ENCODE measurements at places on chromosomes 7 and 10.
A peak's percentile ranks its signal among the peaks of the same experiment; 100 is the strongest.

- DNase-seq: peak; percentile 10
These were observed 185.5 kb downstream of the CAMK1D start for GRCh38 chr10:12534824-12535223.

GRCh38 chr10:80356563-80356988, at the start of the genes DYDC1 and DYDC2:
DYDC1 (minus strand) TSS chr10:80356755; CDS start chr10:80352601, 4,154 bp downstream.
DYDC2 (plus strand) TSS chr10:80356781; CDS start chr10:80362444, 5,663 bp downstream.
- DNase-seq: peak; percentile 19

DNA sequence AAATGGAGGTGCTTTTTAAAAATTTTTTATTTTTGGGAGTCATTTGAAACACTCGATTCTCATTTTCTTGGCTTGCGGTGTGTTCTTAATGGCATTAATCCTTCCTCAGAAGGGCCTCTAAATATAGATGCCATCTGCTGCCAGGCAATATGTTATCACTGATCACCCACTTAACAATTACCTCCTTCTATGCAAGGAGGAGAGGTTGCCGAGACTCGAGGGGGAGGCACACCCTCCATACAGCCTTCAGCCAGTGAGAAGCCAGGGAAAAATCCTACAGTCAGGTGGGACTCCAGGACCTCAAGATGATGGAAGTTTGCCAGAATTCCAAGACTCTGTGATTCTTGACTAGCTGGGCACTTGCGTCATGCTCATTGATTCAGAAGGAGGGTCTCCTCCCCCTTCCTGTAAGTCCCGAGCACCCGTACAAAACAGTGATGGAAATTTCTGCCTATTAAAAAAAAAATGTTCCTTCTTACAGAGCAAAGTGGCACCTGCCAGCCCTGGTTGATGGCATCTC, 574.5 kb downstream of the TYW1 start:
- DNase-seq: no peak

GRCh38 chr7:552868-553635, 33.4 kb upstream of the PDGFA start:
- no peak for DNase-seq

DNA sequence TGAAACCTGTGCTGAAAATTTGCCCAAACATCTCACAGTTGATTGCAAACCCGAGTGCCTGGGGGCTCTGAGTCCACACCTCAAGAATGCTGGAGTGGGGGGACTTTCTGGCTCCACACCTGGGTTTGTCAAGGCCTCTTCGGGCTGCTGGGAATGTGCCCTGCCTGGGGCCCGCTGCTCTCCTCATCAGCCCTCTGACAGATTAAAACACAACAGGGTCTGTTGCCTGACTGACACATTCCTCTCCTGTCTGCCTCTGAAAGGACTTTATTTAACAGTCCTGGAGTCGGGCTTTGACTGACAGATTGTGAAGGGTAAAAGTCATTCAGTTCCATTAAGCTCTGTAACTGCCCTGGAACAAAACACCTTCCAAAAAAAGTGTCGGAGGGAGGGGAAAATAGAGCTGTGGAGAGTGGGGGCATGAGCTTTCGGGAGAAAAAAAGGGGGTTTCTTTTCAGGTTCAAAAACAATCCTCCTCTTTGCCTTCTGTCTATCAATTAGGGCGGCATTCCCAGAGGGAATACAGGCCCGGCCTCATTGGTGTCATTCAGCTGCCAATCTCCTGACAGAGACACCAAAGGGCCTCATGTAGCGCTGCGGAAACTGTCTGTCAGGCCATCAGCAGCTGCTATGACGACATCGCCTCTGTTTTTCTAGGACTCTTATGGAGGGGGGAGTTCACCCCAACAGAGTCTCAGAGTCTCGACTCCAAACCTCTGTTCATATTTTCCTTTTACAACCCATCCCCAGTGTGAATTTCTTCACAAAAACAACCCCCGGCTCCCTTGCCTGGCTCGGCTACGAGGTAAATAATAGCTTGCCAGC, 398.8 kb upstream of the NFE2L3 start:
- DNase-seq: no peak

DNA sequence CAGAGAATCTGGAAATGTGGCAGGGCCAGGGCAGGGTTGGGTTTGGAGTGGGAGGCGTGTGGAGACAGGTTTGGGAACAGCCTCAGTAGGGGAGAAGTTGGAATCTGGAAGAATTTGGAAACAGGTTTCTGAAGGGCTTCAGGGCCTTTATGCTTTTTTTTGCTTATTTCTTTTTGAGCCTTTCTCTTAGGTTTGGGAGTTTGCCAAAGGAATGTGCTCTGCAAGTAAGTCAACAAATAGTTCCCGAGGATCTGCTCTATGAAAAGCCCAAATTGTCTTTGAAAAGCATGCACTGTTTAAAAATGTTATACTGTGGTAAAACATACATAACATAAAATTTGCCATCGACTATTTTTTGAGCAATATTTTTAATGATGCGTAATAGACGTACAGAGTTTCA, 86.7 kb upstream of the ADRB1 start:
- no peak for DNase-seq

- DNase-seq: no peak
These were observed 41.8 kb downstream of the CPED1 start for GRCh38 chr7:121030308-121030707.

GRCh38 chr7:136502162-136502561, 366.3 kb upstream of the CHRM2 start:
- DNase-seq: no peak

- no peak for DNase-seq
These were observed 31.1 kb downstream of the NET1 start for GRCh38 chr10:5443429-5443828.

DNA sequence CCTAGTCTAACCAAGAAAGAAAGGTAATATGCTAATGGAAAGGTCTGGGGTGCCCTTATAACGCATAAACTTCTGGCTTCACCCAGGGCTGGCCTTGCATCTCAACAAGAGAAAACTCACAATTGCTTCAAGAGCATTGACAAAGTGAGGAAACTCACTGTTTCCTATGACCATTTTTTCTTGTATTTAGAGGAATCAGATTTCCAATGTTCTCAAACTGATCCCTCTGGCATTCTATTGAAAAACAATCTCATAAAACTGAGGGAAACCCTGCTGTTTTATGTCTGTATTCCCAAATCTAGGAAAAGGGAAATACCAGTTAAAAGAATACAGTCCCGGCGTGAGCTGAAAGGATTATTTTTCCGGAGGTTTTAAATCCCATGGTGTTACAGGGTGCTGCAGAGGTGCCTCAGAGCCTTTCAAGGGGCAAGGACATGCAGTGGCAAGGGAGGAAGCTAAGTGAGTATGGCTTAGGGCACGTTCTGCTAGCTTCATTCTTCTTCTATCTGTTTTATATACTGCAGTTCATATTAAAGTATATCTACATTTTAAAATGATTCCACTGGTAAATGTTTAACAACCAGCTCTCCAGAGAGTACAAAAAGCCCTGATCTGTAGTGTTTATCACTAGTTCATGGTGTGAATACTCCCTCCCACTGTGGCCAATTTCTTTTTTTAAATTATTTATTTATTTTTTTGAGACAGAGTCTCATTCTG, 68.7 kb downstream of the CAV1 start:
- DNase-seq: no peak
